ENCODE measurements at places on chromosomes 13 and 19.

DNA sequence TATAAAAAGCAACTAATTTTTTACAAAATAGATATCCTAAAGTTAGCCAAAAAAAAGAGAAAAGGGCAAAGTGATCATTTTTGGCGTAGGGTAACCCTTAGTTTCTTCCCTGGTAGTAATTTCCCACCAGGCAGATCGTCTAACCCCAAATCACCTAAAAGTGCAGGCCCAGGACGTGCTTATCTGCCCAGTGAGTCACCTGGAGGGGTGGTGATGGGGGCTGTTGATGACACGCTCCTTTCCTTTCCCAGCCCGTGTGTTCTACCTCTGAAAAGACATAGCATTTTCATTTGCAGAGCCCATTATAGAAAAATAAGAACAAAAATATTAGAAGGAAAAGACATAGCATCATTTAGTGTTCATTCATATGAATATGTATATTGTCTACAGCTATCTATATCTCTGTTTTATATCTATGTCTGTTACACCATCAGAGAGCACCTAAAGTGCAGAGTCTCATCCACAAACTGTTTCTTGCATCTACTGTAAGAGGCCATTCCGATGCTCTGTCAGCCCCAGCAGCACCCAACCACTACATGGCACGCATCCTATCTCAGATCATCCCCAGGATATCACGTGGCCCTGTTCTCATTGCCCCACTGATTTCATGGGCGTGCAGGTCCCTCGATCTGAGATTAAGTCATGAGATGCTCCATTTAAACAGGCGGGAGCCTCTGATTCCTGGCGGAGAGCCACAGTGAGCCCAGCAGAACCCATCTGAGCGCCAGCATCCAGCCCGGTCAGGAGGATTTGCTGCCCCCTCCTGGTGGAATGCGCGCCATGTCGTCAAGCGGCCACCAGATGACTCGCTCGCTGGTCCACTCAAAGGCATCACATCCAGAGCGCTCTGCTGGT is 8.5 kb upstream of the LILRB3 start:
- no peak for DNase-seq

DNA sequence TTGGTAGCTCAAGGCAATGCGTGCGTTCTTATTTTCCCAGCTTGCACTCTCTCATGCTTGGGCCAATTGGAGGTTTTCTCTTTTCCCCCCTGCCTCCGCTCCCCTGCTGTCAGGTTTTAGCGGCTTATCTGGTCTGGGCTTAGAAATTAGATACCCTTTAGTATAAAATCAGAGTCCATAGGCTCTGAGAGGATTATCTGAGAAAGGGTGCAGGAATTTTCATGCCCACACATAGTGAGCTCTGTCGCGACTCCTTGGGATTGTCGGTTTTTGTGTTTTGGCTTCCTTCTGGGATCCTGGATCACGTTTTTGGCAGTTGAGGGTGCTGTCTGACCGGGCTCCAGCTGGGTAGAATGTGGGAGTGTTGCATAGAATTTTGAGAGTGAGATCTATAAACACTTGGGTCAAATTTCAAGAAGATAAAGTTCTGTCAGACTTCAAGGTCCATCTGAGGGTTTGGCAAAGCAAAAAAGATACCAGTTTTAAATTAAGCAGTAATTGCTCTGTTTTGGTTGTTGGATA is 12.4 kb downstream of the CHAF1A start:
- DNase-seq = no peak

GRCh38 chr13:85461621-85462020 is 337.6 kb downstream of the SLITRK6 start:
- no peak for DNase-seq

- DNase-seq = no peak
These were observed 35.7 kb downstream of the ZSWIM4 start for GRCh38 chr19:13830741-13831536.

DNA sequence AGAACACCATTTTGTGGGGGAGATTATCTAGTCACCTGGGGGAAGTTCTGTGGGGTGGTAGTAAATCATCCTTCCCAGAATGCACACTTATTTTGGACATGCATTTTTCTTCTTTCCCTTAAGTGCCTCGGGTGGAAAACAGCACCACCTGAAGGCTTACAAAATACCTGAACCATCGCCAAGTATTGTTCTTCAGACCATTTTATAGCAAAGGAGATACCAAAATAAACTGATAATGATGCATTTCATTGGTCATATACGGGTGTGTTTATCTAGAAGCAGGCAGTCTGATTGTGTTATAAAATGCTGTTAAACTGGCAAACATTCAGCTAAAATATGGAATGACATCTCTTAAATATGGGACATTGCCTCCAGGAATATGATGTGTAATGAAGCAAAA is 1034.7 kb downstream of the SLITRK1 start:
- DNase-seq = no peak

DNA sequence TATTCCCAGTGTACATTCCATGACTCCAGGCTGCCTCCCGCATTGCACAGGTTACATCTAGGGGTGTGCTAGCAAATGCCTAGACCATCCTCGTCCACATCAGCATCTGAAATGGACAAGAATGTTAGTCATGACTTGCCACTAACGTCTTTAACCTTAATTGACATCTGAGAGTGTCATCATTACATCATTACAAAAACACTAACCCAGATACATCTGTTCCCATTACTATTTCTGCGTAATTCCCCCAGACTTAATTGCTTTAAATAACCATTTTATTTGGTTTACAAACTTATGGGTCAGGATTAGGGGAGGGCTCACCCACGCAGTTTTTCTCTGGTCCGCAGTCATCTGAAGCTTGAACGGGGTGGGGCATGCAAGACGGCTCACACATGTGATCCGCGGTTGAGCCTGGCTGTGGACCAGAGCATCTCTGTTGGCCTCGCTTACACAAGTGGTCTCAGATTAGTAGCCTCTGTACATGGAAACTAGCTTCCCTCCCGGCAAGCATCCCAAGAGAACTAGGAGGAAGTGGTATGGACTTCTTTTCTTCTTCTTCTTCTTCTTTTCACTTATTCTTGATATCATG is 15.9 kb downstream of the KL start:
- no peak for DNase-seq

GRCh38 chr19:10701955-10702525 is 801 bp downstream of the QTRT1 start:
- no peak for DNase-seq

DNA sequence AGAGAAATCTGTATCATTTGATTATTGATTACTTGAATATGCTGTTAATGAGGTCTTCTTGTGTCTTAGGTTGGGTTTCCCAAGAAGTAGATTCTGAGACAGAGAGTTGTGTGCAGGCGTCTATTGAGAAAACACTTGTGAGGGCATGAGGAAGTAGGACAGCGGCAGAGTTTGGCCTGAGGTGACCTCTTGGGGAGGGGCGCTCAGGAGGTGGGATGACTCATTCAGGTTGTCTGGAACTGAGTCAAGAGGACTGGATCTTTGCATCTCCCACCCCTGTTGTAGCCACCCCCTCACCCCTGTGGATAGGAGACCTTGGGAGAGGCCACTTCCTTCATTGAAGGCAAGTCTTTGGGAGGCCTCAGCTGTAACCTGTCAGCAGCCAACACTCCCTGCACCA is 35.2 kb upstream of the WDFY2 start:
- no peak for DNase-seq

DNA sequence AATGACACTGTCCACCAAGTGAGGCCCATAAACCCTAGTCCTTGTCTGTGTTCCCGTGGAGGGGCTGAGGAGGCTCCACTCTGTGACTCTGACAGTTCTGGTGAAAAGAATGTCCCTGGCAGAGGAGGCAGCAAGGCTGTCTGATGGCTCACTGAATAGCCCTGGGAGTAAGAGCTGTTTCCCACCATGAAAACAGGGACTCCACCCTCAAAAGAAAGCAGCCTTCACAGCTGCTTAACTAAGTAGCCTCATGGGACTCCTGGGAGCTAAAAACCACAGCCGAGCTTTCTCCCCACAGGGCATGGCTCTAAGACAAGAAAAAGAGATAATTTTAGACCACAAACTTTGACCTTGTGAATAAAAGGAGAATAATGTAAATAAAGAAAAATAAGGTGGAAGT is 135.1 kb upstream of the FRY start:
- DNase-seq = no peak

- no peak for DNase-seq
These were observed 728.9 kb upstream of the ARGLU1 start for GRCh38 chr13:107296804-107297203.

GRCh38 chr19:15323496-15324235 is 8.7 kb downstream of the BRD4 start:
- DNase-seq = no peak

GRCh38 chr13:100362781-100363180 is 225.8 kb downstream of the GGACT start:
- no peak for DNase-seq

DNA sequence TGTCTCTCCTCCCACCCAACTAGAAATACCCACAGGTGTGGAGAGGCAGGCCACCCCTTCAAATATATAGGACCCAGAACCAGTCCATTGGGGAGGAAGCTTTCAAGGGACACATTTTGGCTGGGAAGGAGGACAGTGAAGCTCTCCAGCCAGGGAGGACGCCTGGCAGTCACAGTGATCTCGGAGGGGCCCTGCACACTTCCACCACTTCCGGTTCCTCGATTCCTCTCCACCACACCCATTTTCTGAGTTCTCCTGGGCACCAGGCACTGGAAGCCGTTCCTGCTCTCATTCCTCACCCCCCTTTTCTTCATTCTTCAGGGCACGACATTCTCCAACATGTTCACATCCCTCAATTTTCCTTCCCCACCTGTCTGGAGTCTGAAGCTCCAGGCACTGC is 30.4 kb upstream of the CEACAM21 start:
- no peak for DNase-seq

DNA sequence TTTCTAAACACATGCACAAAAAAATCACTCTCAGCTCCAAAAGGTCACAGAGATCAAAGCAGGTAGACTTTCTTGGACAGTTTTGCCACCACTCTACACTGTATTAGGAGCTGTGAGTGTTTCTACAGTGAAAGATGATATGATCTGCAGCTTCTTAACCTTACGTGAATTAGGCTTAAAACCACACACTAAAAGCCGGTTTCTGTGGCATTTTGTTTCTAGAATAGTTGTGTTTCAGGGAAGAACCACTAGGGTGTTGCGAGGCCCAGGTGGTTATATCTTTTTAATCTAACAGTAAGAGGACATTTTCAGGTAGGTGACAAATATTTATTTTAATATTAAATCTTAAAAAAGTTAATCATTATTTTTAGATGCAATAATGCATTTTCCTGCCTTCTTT is 216.4 kb downstream of the KLF5 start:
- no peak for DNase-seq

- DNase-seq = no peak
These were observed 13.3 kb downstream of the KCNC3 start for GRCh38 chr19:50315773-50316448.

DNA sequence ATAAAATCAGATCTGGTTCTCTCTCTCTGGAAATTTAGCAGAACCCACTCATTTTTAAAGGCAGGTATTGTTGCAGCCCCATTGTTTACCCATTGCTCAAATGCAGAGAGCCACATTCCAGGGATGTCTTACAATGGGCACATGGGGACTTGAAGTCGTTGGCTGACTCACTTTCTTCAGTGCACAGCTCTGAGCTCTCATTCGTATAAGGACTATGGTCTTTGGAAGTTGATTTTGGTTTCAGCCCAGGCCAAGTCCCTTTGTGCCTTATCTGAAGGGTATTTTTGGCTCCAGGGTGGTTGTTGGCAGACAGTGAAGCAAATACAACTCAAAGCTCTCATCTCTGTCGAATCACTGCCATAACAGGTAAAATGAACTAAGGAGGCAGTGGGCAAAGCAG is 47.3 kb upstream of the CLDN10 start:
- DNase-seq = no peak

- no peak for DNase-seq
These were observed 12.1 kb downstream of the SOX1 start for GRCh38 chr13:112078879-112079531.

GRCh38 chr13:22076658-22077057 is 405.8 kb downstream of the FGF9 start:
- no peak for DNase-seq

Measured in iPS DF 19.7 (cell line).